Fibroblast of skin of back (primary cell): ENCODE measurements at places on chromosomes 1 and 21.

DNA sequence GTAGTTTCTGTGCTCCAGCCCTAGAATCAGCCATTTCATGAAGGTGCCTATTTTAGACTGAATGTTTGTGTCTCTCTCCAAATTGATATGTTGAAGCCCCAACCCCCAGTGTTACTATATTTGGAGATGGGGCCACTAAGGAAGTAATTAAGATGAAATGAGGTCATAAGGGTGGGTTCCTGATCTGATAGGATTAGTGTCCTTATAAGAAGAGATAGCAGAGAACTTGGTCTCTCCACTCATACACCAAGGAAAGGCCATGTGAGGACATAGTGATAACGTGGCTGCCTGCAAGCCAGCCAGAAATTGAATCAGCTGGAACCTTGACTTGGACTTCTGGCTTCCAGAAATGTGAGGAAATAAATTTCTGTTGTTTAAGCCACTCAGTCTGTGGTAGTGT is 12.3 kb downstream of the RAVER2 start:
- no peak for DNase-seq

GRCh38 chr1:54996359-54996868 is 2.3 kb upstream of the BSND start:
- peak; percentile 65 for DNase-seq

DNA sequence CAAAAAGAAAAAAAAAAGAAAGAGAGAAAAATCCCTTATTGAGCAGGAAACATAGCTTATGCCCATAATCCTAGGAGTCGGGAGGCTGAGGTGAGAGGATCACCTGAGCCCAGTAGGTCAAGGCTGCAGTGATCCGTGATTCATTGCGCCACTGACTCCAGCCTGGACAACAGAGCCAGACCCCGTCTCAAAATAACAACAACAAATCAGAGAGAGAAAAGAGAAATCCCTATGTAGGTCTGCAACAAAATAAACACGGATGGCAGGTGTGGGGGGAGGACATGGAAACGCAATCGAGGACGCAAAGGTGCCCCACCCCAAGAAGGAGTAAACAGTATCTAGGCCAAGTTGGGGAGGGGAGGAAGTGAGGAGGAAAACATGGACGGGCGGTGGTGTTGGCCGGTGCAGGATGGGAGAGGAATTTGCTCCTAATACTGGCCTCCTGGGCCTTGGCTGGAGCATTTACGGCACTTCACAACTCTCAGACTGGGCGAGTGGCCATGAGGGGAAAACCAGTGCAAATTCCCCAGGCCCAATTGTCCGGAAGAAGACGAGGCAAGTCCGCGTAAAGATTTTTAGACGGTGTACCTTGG is 609 bp upstream of the CHTOP start:
- DNase-seq: no peak

- DNase-seq: peak; percentile 90
These were observed 123.9 kb upstream of the PPP2R5A start for GRCh38 chr1:212161231-212161781.

GRCh38 chr1:99645699-99646531 is at the start of gene PALMD:
TSS of gene PALMD (plus strand) at chr1:99646113. CDS start at chr1:99646318, 205 bp downstream.
- DNase-seq: peak; percentile 32

GRCh38 chr1:38926091-38926490 is 15.5 kb downstream of the RHBDL2 start:
- no peak for DNase-seq

DNA sequence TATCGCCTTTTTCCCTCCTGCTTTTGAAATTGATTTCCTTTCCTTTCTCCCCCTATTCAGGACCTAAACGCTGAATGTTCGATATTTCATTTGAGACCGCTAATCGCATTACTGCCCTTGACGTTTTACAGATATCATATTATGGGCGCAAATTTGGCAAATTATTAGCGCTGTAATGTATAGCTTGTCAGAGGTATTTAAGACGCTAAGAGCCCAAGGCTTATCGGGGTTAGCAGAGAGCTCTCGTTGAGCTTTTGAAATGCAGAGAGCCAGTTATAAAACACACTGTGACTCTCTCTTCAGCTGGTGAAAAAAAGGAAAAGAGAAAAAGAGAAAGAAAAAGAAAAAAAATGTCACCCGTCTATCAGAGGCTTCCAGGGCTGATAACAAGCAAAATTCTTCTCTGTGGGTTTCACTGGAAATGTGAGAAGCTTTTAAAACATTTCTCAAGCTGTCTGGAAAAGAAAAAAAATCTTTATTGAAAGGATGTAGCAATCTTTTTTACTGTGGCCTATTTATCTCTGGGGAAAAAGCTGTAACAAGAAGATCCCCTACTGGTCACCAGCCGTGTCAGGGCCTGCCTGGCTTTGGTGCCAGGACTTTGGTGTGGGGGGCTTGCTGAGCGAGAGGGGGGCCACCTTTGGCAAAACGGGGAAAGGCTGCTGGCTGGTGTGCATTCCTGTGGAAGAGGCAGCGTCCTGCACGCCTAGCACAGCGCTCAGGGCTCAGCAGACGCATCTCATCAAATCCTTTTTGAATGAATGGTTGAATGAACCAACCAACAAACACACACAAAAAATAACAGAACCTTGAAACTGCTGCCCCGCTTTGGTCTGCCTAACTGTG is 119.8 kb downstream of the RNF220 start:
- DNase-seq: no peak

DNA sequence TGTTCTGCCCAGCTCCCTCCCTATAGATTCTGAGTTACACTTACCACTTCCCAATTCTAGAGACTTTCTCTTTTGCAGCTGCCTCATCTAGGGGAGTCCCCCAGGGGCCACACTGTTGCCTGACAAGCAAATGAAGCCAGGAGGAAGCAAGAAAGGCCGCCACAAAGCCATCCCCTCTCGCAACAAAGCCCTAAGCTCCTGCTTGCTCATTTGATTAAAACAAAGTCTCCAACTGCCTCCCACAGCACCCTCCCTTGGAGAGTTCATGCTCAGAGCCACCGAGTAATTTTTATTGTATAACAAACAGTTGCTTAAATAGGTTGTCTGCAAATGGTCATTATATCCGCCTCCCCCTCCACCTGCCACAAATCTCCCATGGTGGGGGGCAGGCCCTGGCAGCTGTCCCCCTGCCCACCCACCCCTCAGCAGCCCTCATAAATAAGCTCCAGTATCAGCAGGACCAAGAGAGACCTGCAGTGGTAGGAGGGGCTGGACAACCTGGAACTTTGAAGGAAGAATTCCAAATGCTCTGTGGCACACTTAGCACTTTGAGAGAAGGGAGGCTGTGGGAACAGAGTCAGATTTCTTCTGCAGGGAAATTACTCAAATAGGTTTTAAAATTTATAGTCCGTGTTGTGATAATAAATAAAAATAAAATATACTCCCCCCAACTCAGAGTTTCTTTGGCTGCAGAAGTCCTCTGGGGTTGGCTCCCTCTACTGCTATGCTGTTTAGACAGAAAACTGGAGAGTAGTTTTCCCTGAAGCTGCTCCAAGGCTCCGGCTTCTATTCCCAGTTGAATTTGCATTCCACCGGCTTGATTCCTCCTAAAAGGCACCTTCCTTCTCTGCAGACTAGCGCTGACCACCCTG is 237.5 kb downstream of the TTLL7 start:
- no peak for DNase-seq
